ENCODE measurements at places on chromosomes 1 and 21. TPM values are rescaled to one million over a fixed set of nuclear protein-coding genes. Genes with fewer than 3 reads are reported as not detected.

AGRN gene
- 25.5 TPM for total RNA-seq

GRCh38 chr21:29604076-29604475 is 305.4 kb downstream of the BACH1 start:
- H3K4me1 ChIP-seq = no peaks in the 10 kb centered on the region
- no peaks in the 10 kb centered on the region for H3K36me3 ChIP-seq
- no peak overlapping the region for H3K27ac ChIP-seq
- no peaks in the 10 kb centered on the region for H3K27me3 ChIP-seq
- no peak overlapping the region for H3K4me3 ChIP-seq

DNA sequence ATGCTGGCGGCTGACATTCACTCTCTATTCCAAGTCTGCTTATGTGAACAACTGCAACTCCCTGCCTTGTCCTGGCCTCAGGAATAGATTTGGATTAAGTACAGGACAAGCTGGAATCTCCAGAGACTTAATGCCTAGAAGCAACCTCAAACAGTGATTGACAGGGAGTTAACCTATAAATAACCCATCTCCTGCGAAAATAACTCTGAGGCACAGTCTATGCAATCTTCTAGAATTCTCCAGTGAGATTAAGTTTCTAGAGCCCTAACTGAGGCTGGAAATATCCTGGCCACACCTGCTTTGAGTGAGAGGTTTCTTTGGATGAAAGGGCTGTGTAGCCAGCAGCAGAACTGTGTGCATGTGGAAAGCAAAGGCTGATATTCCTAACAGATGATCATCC is 25.3 kb upstream of the ATP1A1 start:
- H3K4me3 ChIP-seq = no peak overlapping the region
- no peaks in the 10 kb centered on the region for H3K27me3 ChIP-seq
- no peak for DNase-seq
- H3K4me1 ChIP-seq = no peaks in the 10 kb centered on the region
- H3K36me3 ChIP-seq = no peaks in the 10 kb centered on the region

LDLRAD2 gene
- not detected for total RNA-seq

OR2L13 gene
- total RNA-seq = not detected

CENPS gene
- 1.2 TPM for total RNA-seq

GRCh38 chr1:92500552-92500951 is 13.8 kb upstream of the GFI1 start:
- DNase-seq = no peak
- H3K36me3 ChIP-seq = no peaks in the 10 kb centered on the region
- H3K27me3 ChIP-seq = no peaks in the 10 kb centered on the region
- H3K4me1 ChIP-seq = no peaks in the 10 kb centered on the region
- no peak overlapping the region for H3K27ac ChIP-seq
- H3K4me3 ChIP-seq = no peak overlapping the region

DNA sequence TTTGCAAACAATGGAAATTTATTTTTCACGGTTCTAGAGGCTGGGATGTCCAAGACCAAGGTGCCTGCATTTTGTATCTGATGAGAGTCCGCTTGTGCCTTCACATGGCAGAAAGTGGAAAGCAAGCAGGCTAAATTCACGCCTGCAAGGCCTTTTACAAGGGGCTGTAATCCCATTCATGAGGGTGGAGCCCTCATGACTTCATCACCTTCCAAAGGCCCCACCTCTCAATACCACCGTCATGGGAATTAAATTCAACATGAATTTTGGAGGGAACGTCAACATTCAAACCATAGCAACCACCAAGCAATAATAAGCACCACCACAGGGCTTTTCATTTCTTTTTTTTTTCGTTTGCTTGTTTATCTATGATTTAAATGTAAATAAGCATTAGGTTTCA is 115.3 kb downstream of the C1orf21 start:
- no peaks in the 10 kb centered on the region for H3K36me3 ChIP-seq
- peaks cover 59% of the 10 kb centered on the region for H3K4me1 ChIP-seq
- no peaks in the 10 kb centered on the region for H3K27me3 ChIP-seq
- H3K27ac ChIP-seq = no peak overlapping the region
- no peak for DNase-seq

AK5 gene
- total RNA-seq = 6.9 TPM

GRCh38 chr1:92953491-92953890 is 7.8 kb downstream of the DIPK1A start:
- DNase-seq = no peak
- H3K27ac ChIP-seq = no peak overlapping the region
- H3K4me3 ChIP-seq = no peak overlapping the region
- H3K36me3 ChIP-seq = no peaks in the 10 kb centered on the region
- H3K27me3 ChIP-seq = no peaks in the 10 kb centered on the region

- no peak overlapping the region for H3K4me3 ChIP-seq
- H3K4me1 ChIP-seq = no peaks in the 10 kb centered on the region
- no peak for DNase-seq
- no peaks in the 10 kb centered on the region for H3K27me3 ChIP-seq
Measured at GRCh38 chr1:41754540-41754939, 164.2 kb downstream of the HIVEP3 start.

DNA sequence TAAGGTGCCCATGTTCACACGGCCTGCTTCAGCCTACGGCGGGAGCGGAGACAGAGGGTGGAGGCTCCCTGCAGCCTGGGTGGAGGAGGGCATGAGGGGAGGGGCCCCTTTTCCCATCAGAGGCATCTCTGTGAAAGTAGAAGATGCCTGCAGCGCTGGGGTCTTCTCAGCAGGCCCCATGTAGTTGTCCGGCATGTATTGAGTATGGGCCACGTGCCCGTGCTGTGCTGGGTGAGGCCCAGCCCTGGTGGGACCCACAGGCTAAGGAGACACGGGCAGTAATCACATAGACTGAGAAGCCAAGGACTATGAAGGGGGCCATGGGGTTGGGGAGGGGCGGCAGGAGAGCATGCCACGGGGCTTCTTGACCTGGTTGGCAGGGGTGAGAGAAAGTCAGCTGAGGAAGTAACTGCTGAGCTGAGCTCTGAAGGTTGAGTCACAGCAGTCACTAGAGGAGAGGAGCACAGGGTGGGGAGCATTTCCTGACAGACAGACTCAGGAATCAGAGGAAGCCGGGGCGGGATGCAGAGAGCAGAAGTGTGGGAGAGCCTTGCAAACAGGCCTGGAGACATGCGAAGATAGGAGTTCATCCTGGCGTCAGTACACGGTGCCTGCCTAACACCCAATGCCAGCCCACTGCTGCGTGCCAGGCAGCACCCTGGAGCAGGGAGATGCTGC is 21.6 kb downstream of the PSEN2 start:
- H3K36me3 ChIP-seq = no peaks in the 10 kb centered on the region
- H3K27ac ChIP-seq = no peak overlapping the region
- H3K4me3 ChIP-seq = no peak overlapping the region
- peaks cover 6% of the 10 kb centered on the region for H3K4me1 ChIP-seq
- no peak for DNase-seq
- no peaks in the 10 kb centered on the region for H3K27me3 ChIP-seq

DNA sequence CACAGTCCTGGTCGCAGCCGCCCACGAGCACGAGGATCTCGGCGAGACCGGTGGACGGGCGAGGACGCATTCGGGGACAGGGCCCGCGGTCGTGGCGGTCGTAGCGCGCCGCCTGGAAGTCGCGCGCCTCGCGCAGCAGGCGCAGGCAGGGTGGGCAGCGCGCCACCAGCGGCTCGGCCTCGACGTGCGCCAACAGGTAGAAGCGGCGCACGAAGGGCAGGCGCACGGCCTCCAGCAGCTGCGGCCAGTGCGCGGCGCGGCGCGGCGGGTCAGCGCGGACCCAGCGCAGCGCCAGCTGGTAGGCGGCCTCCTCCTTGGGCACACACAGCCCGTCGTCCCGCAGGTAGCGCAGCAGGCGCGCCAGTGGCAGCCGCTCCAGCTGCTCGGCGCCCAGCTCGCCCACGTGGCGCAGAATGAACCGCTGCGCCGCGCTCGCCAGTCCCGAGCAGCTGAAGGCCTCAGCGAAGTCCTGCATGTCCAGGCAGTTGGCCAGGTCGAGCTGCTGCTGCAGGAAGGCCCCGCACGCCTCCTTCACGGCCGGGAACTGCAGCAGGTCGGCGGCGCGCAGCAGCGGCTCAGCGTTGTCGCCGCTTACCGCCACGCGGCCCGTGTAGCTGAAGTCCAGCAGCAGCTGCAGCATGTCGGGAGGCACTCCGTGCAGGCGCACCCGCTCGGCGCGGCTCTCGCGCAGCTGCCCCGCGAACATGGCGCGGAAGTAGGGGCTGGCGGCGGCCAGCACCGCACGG is 573 bp downstream of the KLHL21 start:
- peak overlapping the region; percentile 74 for H3K4me3 ChIP-seq
- no peaks in the 10 kb centered on the region for H3K27me3 ChIP-seq
- H3K4me1 ChIP-seq = peaks cover 59% of the 10 kb centered on the region
- peaks cover 21% of the 10 kb centered on the region for H3K36me3 ChIP-seq
- H3K27ac ChIP-seq = peak overlapping the region; percentile 98
- DNase-seq = no peak

DNA sequence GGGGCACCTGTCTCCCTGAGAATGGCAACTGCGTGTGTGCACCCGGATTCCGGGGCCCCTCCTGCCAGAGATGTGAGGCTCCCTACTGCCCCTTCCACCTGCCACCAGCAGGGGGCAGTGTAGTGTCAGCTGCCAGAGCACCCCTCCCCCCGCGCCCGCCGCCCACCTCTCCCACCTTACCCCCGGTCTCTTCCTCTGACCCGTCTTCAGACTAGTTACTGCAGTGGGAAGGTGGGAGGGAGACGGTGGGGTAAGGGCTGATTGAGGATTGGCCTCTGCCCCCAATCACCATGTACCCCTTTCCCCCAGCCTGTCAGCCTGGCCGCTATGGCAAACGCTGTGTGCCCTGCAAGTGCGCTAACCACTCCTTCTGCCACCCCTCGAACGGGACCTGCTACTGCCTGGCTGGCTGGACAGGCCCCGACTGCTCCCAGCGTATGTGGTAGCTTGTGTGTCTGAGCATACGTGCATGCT is 10.1 kb upstream of the LRRC71 start:
- no peaks in the 10 kb centered on the region for H3K27me3 ChIP-seq
- H3K4me3 ChIP-seq = no peak overlapping the region
- peaks cover 24% of the 10 kb centered on the region for H3K4me1 ChIP-seq
- H3K36me3 ChIP-seq = peaks cover 24% of the 10 kb centered on the region
- H3K27ac ChIP-seq = no peak overlapping the region

DNA sequence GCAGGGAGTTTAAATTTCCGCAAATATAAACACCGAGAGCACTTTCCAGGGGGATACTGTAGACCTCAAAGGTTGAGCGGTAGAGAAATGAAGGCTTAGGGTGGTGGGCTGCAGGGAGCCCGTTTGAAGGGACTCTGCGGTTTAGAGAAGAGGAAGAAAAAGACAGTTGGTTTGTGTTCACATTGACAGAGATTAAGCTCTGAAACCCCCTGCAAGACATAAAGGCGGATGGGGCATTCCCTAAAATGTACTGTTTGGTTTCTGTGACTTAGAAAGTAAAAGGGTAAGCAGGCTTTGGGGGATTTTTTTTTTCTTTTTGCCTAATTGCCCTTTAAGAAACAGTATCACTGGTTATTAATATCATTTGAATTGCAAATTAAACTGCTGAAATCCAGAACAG is 1.3 kb downstream of the KAZN start:
- H3K4me1 ChIP-seq = peaks cover 32% of the 10 kb centered on the region
- H3K4me3 ChIP-seq = peak overlapping the region; percentile 60
- no peaks in the 10 kb centered on the region for H3K27me3 ChIP-seq
- no peaks in the 10 kb centered on the region for H3K36me3 ChIP-seq
- H3K27ac ChIP-seq = no peak overlapping the region

- H3K27ac ChIP-seq = peak overlapping the region; percentile 3
- H3K36me3 ChIP-seq = no peaks in the 10 kb centered on the region
- no peaks in the 10 kb centered on the region for H3K27me3 ChIP-seq
- H3K4me3 ChIP-seq = peak overlapping the region; percentile 90
- H3K4me1 ChIP-seq = peaks cover 38% of the 10 kb centered on the region
Measured at GRCh38 chr1:155174324-155175280, 953 bp downstream of the TRIM46 start.

GRCh38 chr1:27342778-27343638 is 1.2 kb downstream of the SYTL1 start:
- no peaks in the 10 kb centered on the region for H3K36me3 ChIP-seq
- H3K27me3 ChIP-seq = no peaks in the 10 kb centered on the region
- H3K27ac ChIP-seq = peak overlapping the region; percentile 76
- DNase-seq = no peak
- H3K4me3 ChIP-seq = peak overlapping the region; percentile 34
- H3K4me1 ChIP-seq = peaks cover 33% of the 10 kb centered on the region

DNA sequence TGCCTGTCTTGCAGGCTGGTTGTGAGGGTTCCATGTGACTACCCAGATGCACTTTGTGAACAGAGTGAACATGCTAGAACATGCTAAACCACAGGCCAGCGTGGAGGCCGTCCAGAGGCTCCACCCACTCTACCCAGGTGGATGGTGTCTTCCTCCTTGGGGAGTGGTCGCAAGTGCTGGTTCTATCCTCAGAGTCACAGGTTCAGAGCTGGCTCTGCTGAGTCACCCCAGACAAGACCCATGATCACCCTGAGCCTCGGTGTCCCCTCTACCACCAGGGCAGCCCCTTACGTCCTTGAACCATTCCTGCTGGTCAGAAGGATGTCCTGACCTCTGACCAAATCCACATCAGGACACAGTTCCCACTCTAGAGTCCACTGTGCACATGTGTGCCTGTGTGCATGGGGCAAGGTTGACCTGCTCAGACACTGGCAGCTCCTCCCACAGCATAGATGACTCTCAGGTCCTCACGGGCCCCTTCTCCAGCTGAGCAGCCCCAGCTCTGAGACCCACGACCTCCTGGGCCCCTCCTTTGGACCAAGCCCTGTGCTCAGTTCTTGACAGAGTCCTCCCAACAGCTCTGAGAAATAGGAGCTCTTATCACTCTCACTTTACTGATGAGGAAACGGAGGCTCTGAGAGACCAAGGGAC is 391.8 kb downstream of the MATN1 start:
- H3K36me3 ChIP-seq = no peaks in the 10 kb centered on the region
- H3K4me1 ChIP-seq = no peaks in the 10 kb centered on the region
- no peak overlapping the region for H3K27ac ChIP-seq

DNA sequence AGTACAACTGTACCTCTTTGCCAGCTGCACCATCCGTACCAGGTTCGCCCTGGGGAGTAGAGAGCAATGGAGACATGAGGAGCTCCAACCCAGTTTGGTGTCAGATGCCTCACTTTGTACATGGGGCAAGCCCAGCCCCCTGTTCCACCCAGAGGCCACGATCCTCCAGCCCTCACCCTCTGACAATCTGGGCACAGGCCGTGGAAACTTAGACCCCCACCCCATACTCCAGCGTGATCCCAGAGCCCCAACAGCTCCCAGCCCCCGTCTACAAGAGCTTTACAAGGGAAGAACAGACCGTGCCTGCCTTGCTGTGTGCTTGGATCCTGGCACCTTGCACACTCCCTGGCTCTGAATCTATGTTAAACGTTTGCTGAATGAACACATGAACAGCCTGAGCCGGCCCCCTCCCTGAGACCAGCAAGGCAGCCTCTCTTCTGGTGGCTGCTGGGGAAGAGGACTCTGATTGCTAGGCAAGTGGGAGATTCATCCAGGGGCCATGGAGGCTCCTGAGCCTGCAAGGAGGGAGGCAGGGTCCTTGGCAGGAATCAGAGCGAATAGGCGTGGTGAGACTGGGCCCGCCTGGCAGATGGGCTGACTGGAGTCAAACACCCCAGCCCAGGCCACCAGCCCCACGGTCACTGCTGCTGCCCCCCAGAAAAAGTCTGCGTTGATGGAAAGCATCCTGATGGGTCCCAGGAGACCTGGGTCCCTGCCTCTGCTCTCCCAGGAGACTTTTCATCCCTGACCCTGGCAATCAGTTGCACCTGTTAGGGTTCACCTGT is 12.5 kb upstream of the PEF1 start:
- H3K27ac ChIP-seq = no peak overlapping the region
- H3K4me1 ChIP-seq = no peaks in the 10 kb centered on the region
- DNase-seq = no peak
- H3K27me3 ChIP-seq = no peaks in the 10 kb centered on the region
- H3K36me3 ChIP-seq = no peaks in the 10 kb centered on the region
- H3K4me3 ChIP-seq = no peak overlapping the region

CNR2 gene
- total RNA-seq = not detected

CDC7 gene
- 3.4 TPM for total RNA-seq

Data from vagina (tissue), 2 donors.